ENCODE measurements at places on chromosomes 7 and 10. TPM values are rescaled to one million over a fixed set of nuclear protein-coding genes. Genes with fewer than 3 reads are reported as not detected.

The HYCC1 gene
- 22.5 TPM for polyA plus RNA-seq

GRCh38 chr10:12720217-12720981 is 281.1 kb downstream of the CCDC3 start:
- DNase-seq = no peak

The FXYD4 gene
- polyA plus RNA-seq = not detected

DNA sequence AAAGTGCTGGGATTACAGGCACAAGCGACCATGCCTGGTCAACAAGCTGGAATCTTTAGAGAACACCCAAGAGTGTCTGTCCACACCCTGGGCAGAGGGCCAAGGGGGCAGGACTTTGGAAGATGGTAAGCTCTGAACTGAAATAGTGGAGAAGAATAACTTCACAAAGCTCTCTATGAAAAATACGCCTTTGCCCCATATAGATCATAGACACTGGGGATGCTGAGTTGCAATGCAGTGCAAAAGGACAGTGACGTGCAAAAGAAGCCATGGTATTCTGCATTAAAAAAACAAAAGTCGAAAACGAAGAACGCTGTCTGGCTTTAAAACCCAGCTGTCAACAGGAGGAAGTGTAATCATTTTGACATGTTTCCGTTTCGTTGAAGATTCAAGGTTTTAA is 353.6 kb downstream of the CALN1 start:
- no peak for DNase-seq

GRCh38 chr10:130551676-130552075 is 415.5 kb downstream of the GLRX3 start:
- DNase-seq = no peak

GRCh38 chr10:90935581-90936275 is 14.8 kb upstream of the ANKRD1 start:
- DNase-seq = no peak

DNA sequence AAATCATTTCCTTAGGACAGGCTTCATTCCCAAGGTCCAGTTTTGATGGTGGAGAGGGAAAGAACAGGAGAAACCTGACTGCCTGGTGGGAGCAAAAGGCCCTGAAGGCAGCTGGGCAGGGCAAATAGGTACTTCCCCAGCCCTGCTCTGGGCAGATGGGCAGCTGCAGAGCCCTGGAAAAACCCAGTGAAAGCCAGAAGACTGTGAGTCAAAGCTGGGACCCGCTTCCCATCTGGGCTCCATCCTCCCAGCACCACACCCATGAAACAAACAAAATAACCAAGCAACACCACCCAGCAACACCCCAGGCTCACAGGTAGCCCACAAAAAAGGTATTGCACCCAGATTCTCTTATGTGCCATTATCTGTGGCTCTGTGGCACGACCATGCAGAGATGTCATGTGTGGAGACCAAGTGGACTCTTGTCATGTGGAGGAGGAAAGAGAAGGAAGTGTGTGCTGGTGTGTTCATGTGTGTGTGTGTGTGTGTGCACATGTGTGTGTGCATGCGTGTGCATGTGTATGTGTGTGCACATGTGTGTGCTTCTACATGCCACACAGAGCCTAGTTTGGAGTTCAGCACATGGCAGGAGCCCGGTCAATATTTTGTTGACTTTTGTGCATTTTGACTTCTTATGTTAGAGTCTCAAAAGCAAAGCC is 9.8 kb downstream of the CLRN3 start:
- no peak for DNase-seq

The SPDYE16 gene
- 1.8 TPM for polyA plus RNA-seq

The BMPER gene
- 20.1 TPM for polyA plus RNA-seq

The KCNH2 gene
- 13.2 TPM for polyA plus RNA-seq

GRCh38 chr10:63003816-63004453 is 129.2 kb upstream of the NRBF2 start:
- DNase-seq = no peak

- DNase-seq = no peak
These were observed 41.9 kb downstream of the DGKI start for GRCh38 chr7:137804836-137805235.

The EIF3A gene
- 208 TPM for polyA plus RNA-seq

Measured in right renal cortex interstitium (tissue), 3 donors.